ENCODE measurements at places on chromosomes 3 and 15. TPM values are rescaled to one million over a fixed set of nuclear protein-coding genes. Genes with fewer than 3 reads are reported as not detected.
A peak's percentile ranks its signal among the peaks of the same experiment; 100 is the strongest.

GRCh38 chr3:109683746-109684145, 346.4 kb upstream of the DPPA4 start:
- DNase-seq: no peak
- peaks cover 11% of the 10 kb centered on the region for H3K4me1 ChIP-seq
- no peaks in the 10 kb centered on the region for H3K27me3 ChIP-seq
- peak overlapping the region; percentile 82 for H3K27ac ChIP-seq
- no peaks in the 10 kb centered on the region for H3K36me3 ChIP-seq

DNA sequence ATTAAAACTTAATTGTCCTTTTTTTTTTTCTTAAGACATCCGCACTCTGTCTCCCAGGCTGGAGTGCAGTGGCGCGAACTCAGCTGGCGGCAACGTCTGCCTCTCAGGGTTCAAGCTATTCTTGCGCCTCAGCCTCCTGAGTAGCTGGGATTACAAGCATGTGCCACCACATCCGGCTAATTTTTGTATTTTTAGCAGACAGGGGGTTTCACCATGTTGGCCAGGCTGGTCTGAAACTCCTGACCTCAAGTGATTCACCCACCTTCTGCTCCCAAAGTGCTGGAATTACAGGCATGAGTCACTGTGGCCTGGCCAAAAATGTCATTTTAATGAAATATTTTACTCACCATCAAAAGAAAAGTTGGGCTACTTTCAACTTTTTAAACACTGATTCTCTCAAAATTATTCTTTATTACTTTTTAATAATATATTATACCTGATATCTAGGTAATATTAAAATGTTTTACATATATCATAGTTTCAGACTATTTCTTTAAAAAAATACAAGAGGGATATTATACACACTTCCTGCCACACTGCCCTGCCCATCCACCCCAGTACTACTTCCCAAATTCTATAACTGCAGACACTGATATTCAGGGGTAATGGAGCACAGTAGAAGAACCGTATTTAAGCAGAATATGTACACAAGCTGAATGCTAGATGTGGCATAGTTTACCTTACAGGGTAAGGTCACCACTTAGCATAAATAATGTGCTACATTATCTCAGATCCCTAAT, 723.9 kb upstream of the ZNF385D start:
- no peaks in the 10 kb centered on the region for H3K36me3 ChIP-seq
- no peaks in the 10 kb centered on the region for H3K27me3 ChIP-seq
- DNase-seq: no peak

DNA sequence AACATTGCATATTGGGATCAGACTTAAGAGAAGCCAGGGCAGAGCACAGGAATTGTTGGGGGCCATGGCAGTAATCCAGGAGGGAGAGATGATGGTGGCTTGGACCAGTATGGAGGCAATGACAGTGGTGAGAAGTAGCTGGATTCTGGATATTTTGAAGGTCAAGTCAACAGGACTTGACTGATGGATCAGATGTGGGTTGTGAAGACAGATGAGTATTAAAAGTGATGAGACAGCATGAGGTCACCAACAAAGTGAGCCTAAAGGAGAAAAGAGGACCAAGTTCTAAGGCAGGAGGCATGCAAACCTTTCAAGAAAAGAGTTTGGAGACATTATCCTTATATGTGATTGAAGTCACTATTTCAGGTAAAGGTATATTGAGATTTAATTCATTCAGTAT, 56.6 kb upstream of the TIPARP start:
- H3K36me3 ChIP-seq: no peaks in the 10 kb centered on the region
- DNase-seq: no peak
- H3K4me3 ChIP-seq: no peak overlapping the region
- no peak overlapping the region for H3K27ac ChIP-seq

The AADAC gene
- not detected for total RNA-seq
